ENCODE measurements at places on chromosomes 12 and 14.

DNA sequence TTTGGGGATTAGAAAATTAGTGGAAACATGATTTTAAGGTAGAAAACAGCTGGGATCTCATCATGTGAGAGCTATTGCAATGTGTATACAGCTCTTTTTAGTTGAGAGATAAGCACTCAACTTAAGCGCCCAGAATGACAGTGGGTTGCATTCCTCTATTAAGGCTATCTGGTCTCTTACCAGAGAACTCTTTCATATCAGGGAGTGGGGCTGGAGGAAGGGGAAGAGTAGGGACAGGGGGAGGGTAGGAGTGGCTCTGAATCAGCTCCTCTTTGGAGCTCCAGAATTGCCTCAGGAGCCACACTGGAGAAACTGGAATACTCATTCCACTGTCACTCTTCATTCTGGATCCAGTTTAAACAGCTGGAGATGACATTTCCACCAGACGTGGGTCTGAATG lies 9.2 kb upstream of the PLEKHG3 start:
- no peak for DNase-seq

DNA sequence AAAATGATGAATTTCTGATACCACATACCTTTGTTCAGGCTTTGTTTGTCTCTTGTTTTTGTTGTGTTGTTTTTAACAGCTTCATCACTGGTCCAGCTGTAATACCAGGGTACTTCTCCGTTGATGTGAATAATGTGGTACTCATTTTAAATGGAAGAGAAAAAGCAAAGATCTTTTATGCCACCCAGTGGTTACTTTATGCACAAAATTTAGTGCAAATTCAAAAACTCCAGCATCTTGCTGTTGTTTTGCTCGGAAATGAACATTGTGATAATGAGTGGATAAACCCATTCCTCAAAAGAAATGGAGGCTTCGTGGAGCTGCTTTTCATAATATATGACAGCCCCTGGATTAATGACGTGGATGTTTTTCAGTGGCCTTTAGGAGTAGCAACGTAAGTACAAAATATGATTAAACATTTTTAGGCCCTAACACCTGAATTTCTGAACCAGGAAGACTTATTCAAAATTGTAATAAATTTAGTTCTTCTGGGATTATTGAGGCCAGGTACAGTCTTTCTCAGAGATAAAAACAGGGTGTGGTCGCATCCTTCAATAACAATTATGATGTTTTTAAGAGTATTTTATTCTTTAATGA lies 22.4 kb downstream of the RXYLT1 start:
- DNase-seq: no peak

DNA sequence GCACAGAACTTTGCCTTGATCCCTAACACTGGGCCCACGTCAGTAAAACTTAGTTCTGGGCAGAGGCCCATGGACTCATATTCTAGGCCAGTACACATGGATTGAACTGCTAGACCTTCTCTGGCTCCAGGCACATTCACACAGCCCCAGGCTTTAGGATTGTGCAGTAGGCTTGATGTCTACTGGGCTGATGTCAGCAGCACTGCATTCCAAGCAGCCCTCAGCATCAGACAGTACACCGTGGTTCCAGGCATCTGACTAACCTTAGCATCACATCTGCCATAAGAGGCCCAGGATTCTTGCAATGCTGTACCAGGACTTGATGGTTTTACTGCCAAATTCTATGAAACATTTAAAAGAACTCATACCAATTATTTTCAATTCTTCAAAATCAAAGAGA lies 301.9 kb downstream of the CCER1 start:
- no peak for DNase-seq

DNA sequence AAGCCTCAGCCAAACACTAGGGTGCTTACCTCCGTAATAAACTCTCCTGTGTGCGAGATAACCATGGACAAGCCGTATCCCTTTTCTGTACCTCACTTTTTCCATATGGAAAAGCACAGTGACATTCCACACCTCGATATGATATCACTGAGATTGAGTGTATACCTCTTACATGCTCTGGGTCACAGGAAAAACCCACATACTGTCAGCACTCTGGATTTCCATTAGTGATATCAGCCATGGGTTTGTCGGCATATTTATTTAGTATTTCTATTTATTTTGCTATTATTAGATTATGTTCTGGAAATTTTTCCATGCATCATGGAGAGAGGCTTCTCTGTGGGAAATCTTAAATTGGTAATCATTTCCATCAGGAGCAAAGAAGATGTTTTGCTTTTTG lies 28.0 kb upstream of the DAAM1 start:
- DNase-seq: no peak

- DNase-seq: no peak
Measured at GRCh38 chr12:39102474-39103209, 197.3 kb upstream of the CPNE8 start.

GRCh38 chr12:6620137-6620884 lies 13.1 kb upstream of the CHD4 start:
- DNase-seq: no peak

- DNase-seq: no peak
Measured at GRCh38 chr12:61870658-61871484, 389.3 kb upstream of the USP15 start.

GRCh38 chr12:116160231-116160630 lies 117.3 kb downstream of the MED13L start:
- no peak for DNase-seq

DNA sequence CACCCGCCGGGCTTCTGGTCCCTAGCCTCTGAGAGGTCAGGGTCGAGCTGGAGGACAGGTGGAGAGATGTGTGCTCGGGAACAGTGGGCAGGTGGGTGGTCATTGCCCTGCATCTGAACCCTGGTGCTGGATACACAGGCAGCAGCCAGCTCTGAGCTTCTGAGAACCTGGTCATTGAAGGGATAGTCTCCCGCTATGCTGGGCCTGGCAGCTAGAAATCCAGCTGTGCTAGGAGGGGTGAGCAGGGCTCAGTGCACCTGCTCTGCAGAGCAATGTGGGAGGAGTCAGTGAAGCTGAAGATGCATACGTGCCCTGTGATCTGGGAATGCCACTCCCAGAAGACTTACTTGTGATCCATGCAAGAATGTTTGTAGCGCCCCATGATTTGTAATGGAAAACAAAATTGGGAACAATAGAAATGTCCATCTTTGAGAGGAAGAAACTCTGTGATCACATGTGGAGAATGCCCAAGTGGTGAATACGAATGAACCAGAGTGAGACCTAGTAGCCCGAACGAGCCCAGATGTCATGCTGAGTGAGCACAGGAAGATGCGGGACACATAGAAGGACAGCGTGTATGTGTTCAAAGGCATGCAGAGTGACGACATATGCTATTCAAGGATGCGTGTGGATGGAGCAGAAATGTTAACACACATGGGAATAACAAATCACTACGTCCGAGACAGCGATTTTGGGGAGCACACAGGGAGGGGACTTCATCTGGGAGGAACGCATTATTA lies 63.4 kb downstream of the AACS start:
- DNase-seq: no peak

DNA sequence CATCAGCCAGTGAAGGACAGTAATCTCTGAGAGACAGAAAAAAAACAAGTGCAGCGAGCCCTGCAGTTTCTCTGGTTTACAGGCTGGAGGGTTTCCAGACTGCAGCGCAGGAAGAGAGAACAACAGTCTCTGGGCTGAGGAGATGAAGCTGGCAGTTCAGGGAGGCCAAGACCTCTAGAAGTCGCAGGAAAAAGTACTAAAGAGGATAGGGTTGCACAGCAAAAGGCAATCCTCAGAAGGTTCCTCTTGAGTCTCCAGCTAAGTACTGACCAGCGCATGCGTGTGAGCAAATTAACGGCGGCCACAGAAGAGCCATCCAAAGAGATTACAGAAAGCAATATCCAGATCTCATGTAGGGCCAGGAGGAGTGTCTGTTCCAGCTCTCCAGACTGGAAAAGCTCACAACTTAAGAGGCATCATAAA lies 12.2 kb upstream of the CCDC60 start:
- no peak for DNase-seq

DNA sequence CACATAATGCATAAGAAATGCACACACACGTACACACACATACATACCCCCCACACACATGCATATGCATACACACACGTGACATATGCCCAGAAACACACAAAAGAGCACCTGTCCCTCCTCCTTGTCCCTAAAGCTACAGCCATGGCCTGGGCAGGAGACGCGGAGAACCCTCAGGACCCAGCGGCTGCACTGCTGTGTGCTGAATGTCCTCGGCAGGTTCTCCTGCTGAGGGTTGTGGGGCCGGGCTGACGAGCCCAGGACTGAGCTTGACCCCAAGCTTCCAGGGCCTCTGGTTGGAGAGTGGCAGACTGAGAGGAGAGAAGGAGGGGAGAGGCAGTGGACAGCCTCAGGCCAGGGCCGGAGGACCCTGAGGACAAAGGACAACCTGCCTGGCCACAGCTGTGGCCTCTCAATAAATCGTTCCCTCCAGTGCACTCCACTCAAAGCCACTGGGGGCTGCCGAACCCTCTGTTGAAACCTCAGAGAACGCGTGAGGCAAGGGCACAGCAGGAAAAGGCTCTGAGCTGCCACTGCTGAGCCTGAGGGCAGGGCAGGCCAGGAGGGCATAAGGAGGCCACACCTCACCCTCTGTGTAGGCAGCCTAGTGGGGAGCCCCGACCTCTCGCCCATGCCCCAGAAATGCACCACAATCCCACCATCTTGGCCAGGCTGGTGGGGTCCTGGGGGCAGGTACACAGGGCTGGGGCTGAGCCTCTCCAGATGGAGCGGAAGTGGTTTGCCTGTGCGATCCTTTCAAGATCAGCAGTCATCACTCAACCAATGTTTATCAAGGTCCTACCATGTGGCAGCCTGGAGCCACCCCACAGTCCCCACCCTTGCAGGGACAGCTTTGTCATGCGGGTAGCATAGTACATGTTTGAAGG lies 3.1 kb downstream of the CACNA2D4 start:
- DNase-seq: no peak

DNA sequence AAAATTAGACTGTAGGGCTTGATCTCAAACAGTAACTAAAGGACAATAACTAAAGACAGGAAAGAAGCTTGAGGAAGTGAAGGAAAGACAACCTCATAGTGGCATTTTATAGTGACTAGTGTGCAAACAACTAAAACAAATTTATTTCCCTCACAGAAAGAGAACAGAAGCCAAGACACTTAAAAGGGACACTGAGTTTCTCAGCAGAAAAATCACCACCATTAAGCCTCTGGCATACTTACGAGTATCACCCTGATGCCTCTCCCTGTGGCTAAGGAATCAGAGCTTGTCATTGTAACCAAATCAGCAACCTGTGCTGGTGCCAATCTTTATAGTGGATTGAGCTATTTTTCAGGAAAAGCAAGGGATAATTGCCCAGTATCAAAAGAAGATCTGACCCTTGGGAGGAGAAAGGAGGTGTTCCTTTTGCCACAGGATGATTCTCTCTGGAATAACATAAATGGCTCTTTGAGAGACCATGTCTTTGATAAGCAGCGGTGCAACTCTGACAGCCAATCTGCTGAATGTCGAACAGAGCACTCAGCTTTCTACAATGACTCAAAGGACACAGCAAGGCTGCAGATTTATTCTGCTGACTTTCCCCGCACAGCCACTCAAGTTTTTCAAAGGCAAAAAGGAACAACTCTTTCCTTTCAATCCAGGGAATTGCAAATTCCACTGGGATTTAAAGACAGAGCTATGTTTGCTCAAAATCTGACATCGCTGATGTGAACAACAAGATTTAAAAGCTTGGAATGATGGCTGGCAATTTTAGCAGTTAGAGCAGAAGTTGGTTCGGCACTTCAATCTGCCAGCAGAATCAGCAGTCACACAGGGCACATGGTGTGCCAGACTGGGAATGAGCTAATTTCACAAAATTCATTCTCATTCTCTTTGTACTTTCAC lies 34.6 kb downstream of the ATF7 start:
- DNase-seq: no peak

GRCh38 chr12:130394906-130395305 lies 57.2 kb downstream of the PIWIL1 start:
- DNase-seq: no peak

- no peak for DNase-seq
Measured at GRCh38 chr12:59873136-59873535, 277.3 kb downstream of the SLC16A7 start.

DNA sequence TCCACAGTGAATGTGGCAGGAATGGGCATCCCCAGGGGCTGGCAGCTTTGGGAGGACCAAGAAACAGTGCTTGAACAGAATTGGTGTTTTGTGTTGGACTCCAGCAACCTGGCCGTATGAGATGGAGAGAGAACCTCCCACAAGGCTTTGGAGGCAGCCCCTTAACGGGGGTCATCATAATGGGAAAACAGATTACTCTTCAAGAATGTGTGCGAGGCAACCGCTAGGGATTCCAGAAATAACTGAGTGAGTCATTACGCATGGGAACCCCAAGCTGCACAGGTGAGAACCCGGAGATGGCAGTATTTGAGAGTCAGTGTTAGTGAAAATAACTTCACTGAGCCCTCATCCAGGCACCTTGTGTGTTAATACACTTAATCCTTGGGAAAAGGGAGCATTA lies 567.8 kb upstream of the TBX3 start:
- no peak for DNase-seq

GRCh38 chr12:111816065-111816615 lies 25.9 kb upstream of the MAPKAPK5 start:
- DNase-seq: no peak

DNA sequence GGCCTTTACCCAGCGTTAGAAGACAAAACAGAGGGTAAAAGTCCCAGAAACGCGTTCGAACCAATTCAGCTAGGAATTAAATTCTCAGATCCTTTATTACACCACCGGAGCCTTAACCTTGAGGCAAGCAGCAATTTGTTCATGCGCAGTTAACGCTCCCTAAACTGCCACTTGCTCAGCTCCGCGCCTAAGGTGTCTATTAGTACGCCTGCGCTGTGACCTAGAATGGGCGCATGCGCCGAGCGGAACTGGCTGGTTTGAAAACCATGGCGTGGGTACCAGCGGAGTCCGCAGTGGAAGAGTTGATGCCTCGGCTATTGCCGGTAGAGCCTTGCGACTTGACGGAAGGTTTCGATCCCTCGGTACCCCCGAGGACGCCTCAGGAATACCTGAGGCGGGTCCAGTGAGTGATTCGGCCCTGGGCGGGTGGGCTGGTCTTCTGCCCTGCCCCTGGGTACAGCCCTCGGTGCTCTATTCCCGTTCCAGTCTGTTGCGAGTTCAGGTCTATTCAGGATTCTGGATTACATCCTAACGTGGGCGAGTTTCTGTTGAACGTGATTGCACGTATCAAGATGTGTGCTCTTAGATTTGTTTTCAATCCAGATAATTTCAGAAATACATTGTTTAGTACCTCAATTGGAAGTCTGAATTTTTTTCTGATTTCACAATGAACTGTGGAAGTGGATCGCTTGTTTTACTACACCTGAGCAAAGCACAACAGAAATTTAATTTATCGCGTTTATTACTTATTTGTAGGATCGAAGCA lies at the start of gene GEMIN2:
Gene GEMIN2, plus strand, starts transcription at position 251 of the 766 bp plus-strand sequence. Its CDS starts 16 bp downstream, at position 267.
- DNase-seq: peak; percentile 82

- no peak for DNase-seq
Measured at GRCh38 chr12:104626069-104626837, 169.5 kb downstream of the CHST11 start.

- no peak for DNase-seq
Measured at GRCh38 chr12:110010853-110011723, 11.9 kb downstream of the ANKRD13A start.

- no peak for DNase-seq
Measured at GRCh38 chr12:46445093-46445492, 72.5 kb upstream of the SLC38A2 start.

Data from pulmonary artery endothelial cell (primary cell).